ENCODE measurements at places on chromosomes 3 and 15. TPM values are rescaled to one million over a fixed set of nuclear protein-coding genes. Genes with fewer than 3 reads are reported as not detected.

DCLK3 gene
- total RNA-seq: 0.69 TPM

MUC20 gene
- 0.24 TPM for total RNA-seq

ST3GAL6 gene
- total RNA-seq: 6.1 TPM

SAMMSON gene
- total RNA-seq: not detected

NME9 gene
- total RNA-seq: not detected

MESP1 gene
- total RNA-seq: 0.15 TPM

GOLGA8Q gene
- total RNA-seq: not detected

GUCA1C gene
- total RNA-seq: not detected

CELF6 gene
- 0.19 TPM for total RNA-seq

NDN gene
- 29.4 TPM for total RNA-seq

All from H1 (cell line).